ENCODE measurements at places on chromosomes 1 and 21. TPM values are rescaled to one million over a fixed set of nuclear protein-coding genes. Genes with fewer than 3 reads are reported as not detected.

GRCh38 chr1:183553764-183554163 is 36.5 kb downstream of the NCF2 start:
- no peak for DNase-seq

DNA sequence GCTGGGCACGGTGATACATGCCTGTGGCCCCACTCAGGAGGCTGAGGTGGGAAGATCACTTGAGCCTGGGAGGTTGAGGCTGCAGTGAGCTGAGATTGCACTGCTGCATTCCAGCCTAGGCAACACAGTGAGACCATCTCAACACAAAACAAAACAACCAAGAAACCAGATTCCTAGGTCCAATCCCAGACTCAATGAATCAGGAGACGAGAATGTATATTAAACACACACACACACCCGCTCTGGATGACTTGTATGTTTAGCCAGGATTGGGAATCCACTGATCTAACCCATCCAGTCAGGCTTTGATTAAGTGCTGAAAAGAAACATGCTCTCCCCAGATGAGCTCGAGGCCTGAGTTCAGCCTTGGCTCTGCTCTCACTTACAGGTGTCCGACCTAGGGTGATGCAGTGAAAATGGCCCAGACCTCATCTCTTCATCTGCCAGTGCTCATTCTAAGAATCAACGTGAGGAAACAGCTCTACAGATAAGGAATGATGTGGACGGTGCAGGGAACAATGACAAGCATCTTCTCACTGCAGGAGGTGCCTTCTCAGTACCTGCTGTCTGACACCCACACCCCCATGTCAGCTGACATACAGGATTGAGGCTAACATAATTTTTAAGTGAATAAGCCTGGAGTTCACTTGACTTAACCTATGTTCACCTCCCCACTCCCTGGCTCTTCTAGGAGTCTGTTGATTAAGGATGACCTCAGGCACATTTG is 15.3 kb upstream of the SRSF4 start:
- DNase-seq: no peak

- no peak for DNase-seq
These were observed 127.1 kb upstream of the PKN2 start for GRCh38 chr1:88557014-88557413.

DNA sequence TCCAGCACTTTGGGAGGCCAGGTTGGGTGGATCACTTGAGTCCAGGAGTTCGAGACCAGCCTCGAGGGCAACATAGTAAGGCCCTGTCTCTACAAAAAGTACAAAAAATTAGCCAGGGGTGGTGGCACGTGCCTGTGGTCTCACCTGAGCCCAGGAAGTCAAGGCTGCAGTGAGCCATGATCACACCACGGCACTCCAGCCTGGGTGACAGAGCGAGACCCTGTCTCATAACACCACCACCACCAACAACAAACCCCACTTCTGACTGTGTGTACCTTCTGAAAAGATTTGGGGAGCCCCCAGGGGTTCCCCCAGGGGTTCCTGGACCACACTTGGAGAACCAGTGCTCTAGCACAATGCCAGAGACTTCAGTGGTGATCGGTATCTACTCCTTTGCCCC is 29.9 kb downstream of the NUAK2 start:
- no peak for DNase-seq

OVAAL gene
- total RNA-seq: not detected

FNDC10 gene
- 1.00 TPM for total RNA-seq

TCHH gene
- total RNA-seq: 0.05 TPM

DNA sequence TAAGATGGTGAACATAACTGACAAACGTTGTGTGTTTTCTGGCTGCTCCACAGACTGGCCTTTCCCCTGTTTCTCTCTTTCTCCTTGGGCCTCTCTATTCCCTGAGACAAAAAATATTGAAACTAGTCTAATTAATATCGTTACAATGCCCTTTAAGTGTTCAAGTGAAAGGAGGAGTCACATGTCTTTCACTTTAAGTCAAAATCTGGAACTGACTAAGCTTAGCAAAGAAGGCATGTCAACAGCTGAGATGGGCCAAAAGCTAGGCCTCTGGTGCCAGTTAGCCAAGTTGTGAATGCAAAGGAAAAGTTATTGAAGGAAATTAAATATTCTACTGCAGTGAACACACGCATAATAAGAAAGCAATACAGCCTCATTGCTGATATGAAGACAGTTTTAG is 32.2 kb upstream of the FCRL3 start:
- DNase-seq: no peak

PDC gene
- total RNA-seq: not detected

DNA sequence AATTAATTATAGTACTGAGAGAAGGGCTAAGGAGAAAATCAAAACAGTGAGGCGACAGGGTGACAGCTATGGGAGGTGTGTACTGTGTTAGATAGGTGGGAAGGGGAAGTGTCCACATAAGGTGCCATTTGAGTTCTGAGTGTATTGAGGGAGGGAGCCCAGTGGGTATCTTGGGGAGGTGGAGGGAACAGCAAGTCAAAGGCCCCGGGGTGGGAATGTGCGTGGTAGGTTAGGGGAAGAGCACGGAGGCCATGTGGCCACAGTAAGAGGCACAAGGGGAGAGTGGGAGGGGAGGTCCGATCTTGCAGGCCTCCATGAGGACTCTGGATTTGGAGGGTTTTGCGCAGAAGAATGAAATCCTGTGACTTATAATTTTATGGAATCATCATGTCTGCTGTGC is 3.0 kb upstream of the XKR8 start:
- DNase-seq: no peak

C1orf87 gene
- total RNA-seq: not detected

- no peak for DNase-seq
These were observed 190.2 kb downstream of the RASAL2 start for GRCh38 chr1:178284058-178284457.

RCSD1 gene
- total RNA-seq: 69.5 TPM

DNAI4 gene
- 3.1 TPM for total RNA-seq

DNA sequence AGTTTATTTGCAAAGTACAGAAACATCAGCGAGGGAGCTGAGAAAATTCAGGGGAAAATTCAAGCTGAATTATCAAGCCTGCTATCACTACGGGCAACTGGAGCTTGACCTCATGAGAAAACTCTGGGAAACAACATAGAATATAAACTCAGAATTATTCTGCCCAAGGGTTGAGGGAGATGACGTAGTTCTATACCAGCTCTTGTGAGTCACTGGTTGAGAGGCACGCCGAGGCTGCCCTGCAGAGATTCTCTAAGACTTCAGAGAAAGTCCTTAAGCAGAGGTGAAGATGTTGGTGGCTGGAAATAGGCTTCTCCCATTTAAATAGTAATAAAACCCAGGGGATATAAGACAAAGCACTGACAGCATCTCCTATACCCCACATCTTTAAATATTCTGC is 12.3 kb downstream of the SYDE2 start:
- DNase-seq: no peak

RHBG gene
- total RNA-seq: not detected

DNA sequence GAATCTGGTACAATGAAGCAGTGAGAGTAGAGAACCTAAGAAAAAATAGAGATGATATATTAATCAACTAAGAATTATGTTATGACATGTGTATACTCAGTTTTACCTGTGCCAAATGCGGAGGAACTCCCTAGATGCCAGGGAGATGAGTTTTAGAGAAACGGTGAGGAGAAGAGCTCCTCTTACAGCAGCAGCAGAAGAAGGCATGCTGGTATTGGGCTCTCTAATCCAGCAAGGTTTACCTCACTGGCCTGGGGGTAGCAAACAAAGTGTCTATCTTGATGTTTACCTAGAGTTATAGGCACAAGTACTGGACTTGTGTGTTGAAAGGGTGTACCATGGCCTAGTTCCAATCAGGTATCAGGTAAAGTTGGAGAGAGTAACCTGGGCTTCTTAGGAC is 28.9 kb upstream of the DEPDC1 start:
- DNase-seq: no peak

PGLYRP3 gene
- not detected for total RNA-seq

DNA sequence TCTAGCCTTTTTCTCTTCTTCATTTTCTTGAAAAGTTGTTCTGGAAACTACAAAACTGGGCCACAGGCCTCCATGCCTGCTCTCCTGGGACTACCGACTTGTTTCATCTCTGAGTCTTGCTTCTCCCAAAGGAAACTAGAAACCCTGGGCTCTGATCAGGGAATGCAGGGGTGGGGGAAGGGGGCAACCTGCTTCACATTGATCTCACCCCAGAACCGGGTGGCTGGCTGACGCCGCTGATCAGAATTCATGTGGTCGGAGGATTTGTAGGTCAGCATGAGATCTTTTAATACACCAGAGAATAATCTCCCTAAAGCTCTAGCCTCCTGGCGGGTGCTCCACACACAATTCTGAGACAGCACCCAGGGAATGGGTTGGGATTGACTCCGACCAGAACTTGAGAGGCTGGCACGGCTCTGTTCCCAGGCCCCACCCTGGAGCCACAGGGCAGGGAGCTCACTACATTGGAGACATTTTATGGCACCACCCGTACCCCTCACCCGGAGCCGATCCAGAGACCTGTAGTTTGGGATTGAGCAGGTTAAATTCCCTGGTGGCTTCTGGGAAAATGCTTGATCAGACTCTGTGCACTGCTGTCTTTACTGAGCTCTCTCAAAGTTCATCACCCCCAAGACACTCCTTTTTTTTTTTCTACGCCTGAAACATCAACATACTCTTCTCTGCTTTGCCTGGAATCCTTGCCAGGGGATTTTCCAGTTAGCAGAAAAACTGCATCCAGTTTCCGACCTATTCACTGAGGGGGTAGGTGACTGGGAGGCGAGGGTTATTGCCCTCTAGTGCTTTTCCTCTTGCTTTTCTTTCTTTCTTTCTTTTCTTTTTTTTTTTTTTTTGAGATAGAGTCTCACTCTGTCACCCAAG is 12.2 kb upstream of the ARHGEF10L start:
- no peak for DNase-seq

DNA sequence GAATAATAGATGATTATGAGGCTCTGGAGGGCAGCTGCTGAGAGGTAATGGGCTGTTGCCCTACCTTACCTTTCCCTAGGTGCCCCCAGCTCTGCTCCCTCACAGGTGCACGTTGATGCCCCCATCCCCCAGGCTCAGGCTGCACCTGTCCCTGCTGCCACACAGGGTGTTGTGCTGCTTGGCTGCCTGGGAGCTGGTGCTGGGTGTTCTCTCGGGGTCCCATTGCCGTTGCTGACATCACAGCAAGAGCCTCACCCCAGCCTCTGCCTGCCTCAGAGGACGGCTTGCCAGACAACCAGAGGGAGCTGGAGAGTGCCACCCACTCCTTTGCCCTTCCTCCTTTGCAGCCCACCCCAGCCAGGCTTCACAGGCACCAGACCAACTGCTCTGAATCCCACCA is 31.4 kb upstream of the DMBX1 start:
- no peak for DNase-seq

DNA sequence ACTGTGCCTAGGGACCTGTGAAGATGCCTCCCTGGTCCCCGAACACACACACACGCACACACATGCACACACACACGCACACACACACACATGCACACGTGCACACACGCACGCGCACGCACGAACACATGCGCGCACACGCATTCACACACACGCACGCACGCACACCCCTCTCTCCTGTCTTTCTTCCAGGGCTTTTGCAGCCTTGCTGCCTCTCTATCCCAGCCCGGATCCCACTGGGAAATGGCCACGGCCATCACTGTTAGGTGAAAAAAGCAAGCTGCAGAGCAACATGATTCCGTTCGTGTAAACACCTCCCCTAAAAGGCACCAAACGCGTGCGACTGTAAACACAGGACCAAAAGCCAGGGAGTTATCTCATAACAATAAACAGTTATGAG is 39.7 kb downstream of the NKAIN1 start:
- DNase-seq: no peak
